ENCODE measurements at places on chromosomes 2 and 18.

DNA sequence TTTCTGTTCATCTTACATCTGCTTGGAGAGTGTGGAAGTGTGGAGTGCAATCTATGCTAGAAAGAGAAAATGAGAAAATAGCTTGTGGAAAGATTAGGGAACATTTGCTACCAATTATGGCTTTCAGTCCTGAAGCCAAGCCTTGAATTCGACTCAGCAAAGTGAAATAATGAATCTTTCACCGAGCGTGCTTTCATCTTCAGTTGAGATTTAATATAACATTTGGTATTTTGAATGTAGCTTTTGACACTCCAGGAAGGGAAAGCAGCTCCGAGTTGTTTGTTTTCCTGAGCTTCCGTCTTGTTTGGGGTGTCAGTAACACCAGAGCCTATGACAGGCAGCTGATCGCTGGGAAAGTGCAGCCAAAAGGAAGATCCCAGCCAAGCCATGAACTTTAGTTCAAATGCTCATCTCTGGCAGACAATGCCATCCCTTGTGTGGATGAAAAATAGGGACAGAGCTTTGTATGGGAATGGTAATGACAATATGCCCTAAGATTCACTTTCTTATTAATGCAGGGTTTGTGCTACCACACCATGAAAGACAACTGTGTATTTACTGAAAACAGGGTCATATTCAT is 25.0 kb upstream of the PHLPP1 start:
- DNase-seq = no peak

GRCh38 chr2:191678437-191679100 is 633 bp downstream of the NABP1 start:
- DNase-seq = peak; percentile 22

GRCh38 chr2:160063271-160063670 is 856 bp upstream of the PLA2R1 start:
- no peak for DNase-seq

DNA sequence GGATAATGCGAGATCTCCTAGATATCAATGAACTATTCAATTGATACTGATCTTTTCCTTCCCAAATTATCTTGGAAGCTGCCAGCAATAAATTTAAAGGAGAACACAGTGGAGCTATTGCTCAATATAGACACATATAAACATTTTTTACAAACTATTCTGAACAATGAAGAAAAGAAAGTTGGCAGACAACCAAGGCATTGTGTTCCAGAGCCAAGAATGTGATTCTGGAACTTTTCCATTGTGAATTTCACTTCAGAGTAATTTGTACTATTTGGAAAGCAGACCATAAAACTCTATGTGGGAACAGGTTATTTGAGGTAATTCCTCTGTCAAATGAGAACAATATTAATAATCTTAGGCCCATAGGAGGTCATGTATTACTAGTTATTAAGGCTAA is 588.2 kb downstream of the IRS1 start:
- DNase-seq = no peak

DNA sequence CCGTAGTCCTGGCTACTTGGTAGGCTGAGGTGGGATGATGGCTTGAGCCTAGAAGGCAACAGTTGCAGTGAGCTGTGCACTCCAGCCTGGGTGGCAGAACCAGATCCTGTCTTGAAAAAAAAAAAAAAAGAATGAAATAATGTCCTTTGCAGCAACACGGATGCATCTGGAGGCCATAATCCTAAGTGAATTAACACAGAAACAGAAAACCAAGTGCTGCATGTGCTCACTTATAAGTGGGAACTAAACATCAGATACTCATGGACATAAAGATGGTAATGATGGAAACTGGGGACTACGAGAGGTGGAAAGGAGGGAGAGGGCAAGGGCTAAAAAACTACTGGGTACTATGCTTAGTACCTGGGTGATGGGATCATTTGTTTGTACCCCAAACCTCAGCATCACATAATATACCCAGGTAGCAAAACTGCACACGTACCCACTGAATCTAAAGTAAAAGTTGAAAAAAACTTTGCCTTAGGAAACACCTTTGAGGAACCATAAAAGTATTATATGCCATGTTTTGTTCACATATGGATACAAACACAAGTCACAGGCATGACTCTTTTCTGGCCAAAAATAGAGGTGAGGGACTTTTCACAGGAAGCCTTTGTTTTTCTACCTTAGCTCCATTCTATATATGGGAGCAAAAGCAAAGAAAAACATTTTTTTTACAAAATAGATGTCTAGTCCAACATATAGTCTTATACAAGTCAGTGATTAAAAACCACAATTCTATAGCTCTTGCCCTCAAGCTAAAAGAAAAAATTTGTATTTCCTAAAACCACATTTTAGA is 36.6 kb downstream of the GPR155 start:
- no peak for DNase-seq

DNA sequence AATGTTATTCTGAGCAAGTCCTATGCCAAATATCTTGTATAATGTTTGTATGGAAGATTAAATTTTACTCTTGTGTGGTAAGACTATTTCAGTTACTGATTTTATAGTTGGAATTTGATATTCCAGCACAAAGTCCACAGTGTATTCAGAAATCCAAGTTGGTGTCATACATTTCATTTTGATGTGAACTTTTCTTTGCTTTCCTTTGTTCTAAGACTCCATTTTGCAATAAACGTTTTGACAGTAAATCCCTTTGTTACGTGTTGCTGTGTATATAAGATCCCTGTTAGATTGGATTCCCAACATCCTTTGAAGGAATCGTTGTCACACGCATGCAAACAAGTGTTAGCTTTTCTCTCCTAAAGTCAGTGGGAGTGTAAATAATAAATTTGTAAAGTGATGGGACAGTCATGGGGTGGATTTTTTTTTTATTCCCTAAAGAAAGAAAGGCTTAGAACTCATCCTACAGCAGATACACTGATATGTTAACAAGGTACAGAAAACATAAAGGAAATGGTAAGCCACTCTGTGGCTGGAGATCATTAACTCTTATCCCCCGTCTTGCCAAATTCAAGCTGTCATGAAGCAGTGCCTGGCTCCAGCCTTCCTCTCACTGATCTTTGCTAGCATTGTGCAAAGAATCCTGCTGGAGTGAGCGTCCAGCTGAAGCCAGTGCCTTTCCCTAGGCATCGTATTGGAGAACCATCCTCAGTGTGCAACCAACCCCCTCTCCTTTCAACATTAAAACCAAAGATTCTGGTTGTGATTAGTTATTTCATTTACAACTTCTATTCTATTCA is 127.6 kb upstream of the CDCA7 start:
- DNase-seq = no peak

Measured in NCI-H345 (cell line).